ENCODE measurements at places on chromosomes 2 and 18.

DNA sequence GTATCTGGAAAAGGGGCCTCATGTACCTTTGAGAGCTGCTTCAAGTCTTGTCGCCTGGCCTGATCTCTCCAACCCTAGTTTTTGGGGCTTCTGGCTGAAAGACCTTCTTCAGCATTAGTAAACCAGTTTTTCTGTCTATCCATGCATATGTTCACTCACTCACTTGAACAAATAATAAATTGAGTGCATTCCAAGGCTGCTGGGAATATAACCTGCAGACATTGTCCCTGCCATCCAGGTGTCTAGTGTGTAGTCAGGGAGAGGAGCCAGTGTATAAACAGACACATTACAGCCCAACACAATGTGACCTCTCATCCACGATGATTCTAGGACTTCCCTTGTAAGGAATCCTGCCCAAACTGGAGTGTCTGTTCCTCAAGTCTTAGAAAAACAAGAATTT, 262.1 kb downstream of the PRKCE start:
- DNase-seq, result no peak

- DNase-seq, result no peak
Measured at GRCh38 chr18:40738321-40738880, 1216.6 kb upstream of the PIK3C3 start.

GRCh38 chr2:211463397-211463796, 907.0 kb downstream of the CPS1 start:
- DNase-seq, result no peak

DNA sequence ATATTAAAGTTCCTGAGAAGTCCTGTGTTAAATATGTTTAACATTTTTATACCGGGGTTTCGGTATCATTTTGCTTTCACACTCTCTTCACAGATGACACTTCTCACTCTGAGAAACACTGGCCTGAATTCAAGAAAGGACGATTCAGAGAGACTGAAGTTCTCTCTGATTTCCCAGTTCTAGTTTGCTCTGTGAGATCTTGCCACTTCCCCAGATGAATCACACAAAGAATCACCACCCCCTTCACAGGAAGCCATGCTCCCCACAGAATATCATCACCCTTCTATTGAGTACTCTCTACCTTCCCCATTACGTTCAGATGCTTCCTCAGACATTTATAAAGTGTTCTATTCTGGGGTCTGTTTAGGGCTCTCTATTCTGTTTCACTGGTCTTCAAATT, 16.1 kb upstream of the CD207 start:
- no peak for DNase-seq

Measured in left colon (tissue), 2 donors.